ENCODE measurements at places on chromosomes 3 and 15.

GRCh38 chr3:116432795-116433194 lies 12.5 kb downstream of the LSAMP start:
- no peak for DNase-seq

- no peak for DNase-seq
Observed at GRCh38 chr15:86165265-86166211, 85.9 kb downstream of the AGBL1 start.

DNA sequence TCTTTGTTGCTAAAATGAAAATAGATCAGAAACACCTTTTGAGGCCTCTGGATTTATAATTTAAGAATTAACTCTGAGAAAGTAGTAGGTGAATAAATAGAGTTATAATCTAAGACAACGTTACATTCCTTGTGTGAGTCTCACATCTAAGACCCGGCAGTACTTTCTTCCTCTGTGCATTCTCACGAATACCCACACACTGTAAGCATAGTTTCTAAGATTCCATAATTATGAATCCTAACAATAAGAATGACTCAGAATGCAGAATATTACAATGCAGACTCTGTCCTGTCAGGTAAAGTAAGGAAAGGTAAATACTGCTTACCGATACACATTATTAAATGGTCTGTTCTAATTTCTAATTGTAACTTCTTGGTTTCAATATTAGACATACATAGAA lies 257.7 kb upstream of the CNTN6 start:
- no peak for DNase-seq

- DNase-seq: no peak
Observed at GRCh38 chr3:160879859-160880258, 123.8 kb downstream of the PPM1L start.

DNA sequence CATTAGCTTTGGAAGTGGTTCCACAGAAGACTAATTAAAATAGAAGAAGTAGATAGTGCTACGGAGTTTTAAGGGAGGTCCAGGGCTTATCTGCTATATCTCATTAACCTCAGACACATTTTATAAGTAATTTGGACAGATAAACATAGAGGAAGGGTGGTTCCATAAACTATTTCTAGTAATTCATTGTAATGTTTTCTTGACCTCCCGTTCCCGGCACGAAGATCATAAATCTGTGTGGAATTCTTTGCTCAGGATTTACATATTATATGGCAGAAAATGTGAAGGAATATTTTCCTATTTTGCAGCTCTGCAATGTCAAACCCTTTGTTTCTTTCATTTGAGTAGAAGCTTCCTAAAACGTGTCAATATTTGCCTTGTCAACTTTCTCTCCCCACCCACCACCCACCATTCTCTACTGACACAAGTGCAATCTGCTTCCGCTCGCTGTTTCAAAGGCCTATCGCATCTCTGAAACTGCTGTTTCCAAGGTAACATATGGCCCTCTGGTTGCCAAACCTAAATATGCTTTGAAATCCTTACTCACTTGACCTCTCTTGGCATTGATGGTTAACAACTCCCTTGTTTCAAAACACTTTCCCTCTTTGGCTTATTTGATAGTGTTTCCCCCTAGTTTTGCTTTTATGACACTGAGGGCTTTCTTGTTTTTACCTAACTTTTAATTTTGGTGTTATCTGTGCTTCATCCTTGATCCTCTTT lies 21.4 kb upstream of the PLSCR5 start:
- no peak for DNase-seq

- DNase-seq: no peak
Observed at GRCh38 chr15:98308117-98308516, 340.2 kb upstream of the IGF1R start.

DNA sequence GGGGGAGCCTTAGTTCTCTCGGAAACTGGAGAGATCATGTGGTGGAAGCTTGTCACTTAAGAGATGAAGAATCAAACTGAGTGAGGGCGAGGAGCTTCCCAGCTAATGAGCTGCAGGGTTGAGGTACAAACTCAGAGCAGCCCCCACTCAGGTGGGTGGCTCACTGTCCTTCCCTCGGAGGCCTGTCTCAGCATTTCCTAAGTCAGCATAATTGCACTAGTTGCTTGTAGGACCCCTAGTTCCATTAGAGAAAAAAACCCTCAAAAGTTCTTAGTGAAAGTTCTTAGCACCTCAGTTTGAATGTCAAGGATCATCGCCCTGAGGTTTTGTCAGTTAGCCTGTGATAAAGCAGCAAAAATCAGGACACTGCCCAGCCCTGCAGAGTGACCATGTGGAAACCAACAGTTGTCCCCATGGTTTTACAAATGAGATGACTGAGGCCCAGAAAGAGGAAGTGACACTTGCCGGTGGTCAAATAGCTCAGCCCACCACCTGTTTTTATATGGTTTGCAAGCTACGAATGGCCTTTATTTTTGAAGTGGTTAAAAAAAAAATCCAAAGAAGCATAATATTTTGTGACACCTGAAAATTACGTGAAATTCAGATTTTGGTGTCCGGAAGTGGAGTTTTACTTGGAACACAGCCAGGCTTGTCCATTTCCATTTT lies 11.9 kb downstream of the SMAD6 start:
- no peak for DNase-seq

DNA sequence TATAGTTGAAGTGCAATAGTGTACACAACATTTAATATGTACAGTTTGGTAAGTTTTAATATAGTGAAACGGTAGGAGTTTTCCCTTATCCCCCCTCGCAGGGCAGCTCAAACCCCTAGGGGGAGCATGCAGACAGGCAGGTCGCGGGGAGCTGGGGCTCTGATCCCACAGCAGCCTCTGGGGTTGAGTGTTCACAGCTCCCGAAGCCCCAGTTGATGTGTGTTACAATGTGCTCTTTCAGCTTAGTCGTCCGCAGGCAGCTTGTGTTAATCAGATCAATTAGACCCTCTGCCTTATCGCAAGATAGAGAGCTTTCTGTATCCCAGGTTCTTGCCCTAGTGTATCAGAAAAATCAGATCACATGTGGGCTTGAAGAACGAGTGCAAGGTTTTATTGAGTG lies 143.1 kb upstream of the CHRNA7 start:
- peak; percentile 6 for DNase-seq

DNA sequence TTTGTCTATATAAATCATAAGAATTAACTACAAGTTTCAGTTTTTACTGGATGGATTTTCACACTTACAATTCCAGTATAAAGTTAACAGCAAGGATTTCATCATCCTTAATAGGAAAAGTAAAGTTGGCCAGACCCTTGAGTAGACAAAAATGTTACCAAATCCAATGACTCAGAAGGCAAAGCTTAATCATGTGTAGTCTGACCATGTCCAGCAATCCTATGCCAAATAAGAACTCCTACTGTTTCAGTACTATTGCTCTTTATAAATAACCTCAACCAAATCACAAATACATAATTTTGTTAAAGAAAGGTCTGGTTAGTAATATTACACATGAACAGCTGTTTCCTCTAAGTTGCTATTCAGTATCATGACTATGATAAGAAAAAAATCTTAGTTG lies 35.0 kb downstream of the PLOD2 start:
- DNase-seq: no peak

GRCh38 chr15:78206326-78207109 lies 27.8 kb downstream of the ACSBG1 start:
- no peak for DNase-seq

- no peak for DNase-seq
Observed at GRCh38 chr3:195764961-195765706, 44.4 kb downstream of the MUC20 start.

DNA sequence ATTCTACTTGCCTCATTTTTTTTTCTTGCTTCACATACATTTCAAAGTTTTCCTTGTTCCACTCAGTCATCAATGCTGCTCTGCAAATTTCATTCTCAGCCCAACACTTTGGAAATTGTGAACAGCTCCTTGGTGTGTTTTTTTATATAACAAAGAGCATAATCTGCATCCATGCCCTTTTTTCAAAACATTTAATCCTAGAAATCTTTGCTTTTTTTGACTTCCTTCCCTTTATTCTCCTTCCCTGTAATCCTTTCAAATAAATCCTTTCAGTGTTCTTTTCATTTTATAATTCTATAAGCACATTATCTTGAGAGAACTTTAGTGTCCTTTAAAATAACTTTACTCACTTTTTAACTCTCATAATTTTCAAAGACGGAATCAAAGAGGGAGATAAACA lies 1150.8 kb downstream of the SI start:
- DNase-seq: no peak

- DNase-seq: no peak
Observed at GRCh38 chr3:118859950-118860349, 174.7 kb downstream of the IGSF11 start.

DNA sequence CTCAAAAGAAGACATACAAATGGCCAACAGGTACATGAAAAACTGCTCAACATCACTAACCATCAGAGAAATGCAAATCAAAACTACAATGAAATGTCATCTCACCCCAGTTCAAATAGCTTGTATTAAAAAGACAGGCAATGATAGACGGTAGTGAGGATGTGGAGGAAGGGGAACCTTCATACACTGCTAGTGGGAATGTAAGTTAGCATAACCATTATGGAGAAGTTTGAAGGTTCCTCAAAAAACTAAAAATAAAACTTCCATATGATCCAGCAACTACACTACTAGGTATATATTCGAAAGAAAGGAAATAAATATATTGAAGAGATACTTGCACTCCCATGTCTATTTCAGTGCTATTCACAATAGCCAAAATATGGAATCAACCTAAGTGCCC lies 62.8 kb upstream of the PPARG start:
- DNase-seq: no peak

DNA sequence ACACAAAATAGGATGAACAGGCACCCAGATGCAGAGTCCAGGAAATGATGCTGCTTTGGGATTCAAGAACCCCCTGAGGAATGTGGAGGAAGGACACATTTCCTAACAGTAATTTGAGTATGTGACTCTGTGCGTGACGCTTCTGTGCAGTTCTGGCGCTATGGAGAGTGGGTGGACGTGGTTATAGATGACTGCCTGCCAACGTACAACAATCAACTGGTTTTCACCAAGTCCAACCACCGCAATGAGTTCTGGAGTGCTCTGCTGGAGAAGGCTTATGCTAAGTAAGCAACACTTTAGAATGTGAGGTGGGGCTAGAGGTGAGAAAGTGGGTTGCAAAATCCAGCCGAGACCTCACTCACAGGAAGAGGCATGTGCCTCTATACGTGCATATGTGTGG lies 28.3 kb downstream of the CAPN3 start:
- no peak for DNase-seq

- DNase-seq: no peak
Observed at GRCh38 chr3:133881492-133881891, 14.2 kb downstream of the RAB6B start.

GRCh38 chr15:67101911-67102598 lies 36.7 kb downstream of the SMAD3 start:
- no peak for DNase-seq

DNA sequence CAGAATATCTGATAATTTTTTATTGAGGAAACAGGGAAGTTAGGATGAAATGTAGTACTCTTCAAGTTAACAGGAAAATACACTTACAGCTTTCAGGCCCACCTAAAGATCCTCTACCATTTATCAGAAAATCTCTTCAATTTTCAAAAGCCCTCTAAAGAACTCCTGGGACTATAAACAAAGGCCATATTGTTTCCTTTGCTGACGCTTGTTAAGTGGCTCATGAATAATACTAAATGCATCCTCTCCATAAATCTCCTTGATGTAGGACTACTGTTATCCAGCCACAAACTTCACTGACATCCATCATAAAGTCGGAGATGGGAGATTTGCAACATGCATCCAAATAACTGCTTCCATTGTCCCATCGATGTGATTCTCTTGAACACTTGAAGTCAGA lies 326.5 kb downstream of the ZIC1 start:
- no peak for DNase-seq

- no peak for DNase-seq
Observed at GRCh38 chr3:194278186-194278845, 72.8 kb downstream of the CPN2 start.

DNA sequence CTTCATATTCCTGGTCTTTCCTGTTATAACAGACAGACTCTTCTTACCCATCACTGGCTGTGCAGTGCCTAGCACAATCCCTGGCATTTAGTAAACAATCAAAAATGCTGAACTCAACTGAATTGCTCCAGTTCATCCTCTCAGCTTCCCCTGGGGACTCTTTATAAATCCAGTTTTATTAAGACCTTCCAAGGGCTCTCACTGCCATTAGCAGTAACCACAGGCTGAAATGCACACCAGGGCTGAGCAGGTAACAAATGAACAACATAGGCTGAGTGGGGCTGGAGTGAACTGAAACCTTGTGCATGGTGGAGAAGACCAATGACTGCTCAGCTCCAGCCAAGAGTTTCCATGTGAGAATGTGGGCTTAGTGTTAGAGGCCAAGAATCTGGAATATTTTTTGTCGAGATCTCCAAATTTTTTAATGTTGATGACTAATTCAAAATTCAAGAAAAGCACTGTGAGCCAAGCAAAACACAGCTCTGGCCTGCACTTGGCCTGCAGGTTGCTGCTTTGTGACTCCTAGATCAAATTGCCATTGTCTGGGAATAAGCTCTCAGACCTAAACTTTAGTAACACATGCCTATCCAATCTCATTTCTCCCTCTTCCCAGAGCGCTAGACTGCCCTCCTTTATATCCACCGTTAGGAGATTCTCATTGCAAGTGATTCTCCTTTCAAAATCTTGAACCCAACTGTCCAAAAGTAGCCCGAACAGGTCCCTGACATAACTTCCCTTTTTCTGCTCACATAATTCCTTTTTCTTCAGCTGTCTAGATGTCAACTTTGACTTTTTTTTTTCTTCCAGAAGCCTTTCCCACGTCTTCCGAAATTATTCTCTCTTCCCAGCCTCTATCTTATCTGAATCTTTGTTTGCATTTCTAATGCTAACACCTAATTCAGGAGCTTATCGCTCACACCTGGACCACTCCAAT lies 7.4 kb downstream of the SQOR start:
- no peak for DNase-seq

DNA sequence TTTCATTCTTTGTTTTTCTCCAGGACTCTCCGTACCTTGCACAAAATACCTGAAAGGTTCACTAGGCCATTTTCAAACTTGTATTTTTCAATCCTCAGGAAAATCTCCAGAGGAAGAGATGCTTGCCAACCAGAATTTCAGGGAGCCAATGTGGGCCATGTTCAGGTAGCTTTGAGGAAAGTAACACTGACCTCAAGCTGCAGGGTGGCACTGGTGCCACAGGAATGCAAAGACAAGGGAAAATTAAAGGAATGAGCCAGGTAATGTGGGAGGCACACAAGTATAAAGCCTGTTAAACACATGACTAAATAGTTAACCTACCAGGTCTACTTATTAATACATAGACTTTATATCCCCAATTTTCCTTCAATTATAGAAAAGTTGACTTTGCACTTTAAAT lies 51.9 kb upstream of the GAP43 start:
- DNase-seq: no peak

GRCh38 chr3:59326246-59327024 lies 276.6 kb upstream of the CFAP20DC start:
- no peak for DNase-seq

DNA sequence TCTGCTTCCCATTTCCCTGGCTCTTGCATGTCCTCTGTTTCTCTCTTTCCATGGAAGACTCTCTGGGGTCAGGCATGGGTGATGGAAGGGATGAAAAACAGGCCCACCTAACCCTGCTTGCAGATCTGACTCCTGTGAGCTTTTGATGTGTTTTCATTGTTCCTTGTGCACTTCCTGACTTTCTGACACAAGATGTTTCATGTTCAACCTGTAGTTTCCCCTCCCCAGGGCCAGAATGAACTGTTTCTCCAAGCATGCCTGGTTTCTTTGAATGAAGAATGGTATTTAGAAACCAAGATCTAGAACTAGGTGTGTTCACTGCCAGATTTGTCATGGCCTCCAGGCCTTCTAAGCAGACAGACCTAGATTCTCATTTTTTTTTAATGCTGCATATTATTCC lies 36.1 kb upstream of the CRTC3 start:
- DNase-seq: no peak

All from NCI-H1694 treated with DMSO at 0.1 percent for 48 hours (cell line).